NCI-H526 treated with DMSO at 0.1 percent for 48 hours (cell line): ENCODE measurements at places on chromosomes 13 and 19.

DNA sequence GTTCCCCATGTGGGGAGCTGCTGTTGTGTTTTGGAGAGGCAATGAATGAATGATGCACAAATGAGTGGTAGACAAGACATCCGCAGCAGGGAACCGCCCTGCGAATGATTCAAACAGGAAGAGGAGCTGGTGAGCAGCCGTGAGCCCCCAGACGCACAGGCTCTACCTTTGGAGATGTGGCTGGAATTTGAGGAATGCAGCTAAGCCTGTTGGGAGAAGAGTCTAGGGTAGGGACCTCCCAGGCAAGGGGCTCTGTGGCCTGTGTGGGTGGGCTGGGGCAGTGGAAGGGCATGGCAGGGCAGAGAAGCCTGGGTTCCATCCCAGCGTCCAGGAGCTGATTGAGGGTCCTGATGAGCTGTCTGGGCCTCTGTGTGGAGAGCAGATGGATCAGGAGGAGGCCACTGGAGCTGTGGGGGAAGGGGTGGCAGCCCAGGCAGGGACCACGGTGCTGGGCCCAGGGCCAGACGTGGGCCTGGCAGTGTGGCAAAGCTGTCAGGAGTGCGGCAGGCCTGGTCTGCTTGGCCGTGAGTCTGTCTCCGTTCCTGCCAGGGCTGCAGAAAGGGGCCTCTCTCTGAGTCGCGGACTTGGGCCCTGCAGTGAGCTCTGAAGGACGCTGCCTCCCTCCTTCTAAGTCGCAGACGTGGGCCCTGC lies 41.8 kb upstream of the DCUN1D2 start:
- DNase-seq = no peak

DNA sequence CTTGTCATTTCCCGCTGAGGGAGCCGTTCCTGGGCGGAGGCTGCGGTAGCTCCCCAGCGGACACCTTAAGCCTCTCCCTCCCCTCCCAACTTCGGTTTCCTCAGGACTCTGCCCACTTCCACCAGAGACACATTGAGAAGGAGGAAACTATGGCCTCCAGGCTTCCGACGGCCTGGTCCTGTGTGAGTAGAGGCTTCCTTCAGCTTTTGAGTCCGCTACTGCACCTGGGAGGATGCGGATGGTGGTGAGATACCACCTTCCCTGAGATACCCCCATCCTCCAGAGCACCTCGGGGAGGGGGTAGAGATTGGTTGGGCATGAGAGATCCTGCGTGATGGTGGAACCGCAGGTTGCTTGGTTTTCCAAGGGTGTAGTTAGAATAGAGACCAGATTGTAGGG lies 955 bp downstream of the ZNF274 start:
- DNase-seq = no peak

GRCh38 chr13:19713186-19713965 lies 69.4 kb downstream of the PSPC1 start:
- no peak for DNase-seq

- no peak for DNase-seq
These were observed 70.4 kb downstream of the SLITRK6 start for GRCh38 chr13:85728811-85729210.

- no peak for DNase-seq
These were observed 1.6 kb upstream of the KBTBD7 start for GRCh38 chr13:41196011-41196410.

GRCh38 chr13:44425041-44425814 lies 51.6 kb downstream of the SERP2 start:
- DNase-seq = peak; percentile 72

DNA sequence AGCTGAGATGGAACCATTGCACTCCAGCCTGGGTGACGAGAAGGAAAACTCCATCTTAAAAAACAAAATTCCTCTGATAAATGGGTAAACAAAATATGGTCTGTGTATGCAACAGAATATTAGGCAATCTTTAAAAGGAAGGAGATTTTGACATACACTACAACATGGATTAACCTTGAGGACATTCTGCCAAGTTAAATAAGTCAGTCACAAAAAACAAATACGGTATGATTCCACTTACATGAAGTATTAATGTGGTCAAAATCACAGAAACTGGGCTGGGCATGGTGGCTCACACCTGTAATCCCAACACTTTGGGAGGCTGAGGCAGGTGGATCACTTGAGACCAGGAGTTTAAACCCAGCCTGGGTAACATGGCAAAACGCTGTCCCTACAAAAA lies 3.0 kb upstream of the ZNF444 start:
- DNase-seq = no peak

- no peak for DNase-seq
These were observed 22.0 kb upstream of the FREM2 start for GRCh38 chr13:38664906-38665305.

DNA sequence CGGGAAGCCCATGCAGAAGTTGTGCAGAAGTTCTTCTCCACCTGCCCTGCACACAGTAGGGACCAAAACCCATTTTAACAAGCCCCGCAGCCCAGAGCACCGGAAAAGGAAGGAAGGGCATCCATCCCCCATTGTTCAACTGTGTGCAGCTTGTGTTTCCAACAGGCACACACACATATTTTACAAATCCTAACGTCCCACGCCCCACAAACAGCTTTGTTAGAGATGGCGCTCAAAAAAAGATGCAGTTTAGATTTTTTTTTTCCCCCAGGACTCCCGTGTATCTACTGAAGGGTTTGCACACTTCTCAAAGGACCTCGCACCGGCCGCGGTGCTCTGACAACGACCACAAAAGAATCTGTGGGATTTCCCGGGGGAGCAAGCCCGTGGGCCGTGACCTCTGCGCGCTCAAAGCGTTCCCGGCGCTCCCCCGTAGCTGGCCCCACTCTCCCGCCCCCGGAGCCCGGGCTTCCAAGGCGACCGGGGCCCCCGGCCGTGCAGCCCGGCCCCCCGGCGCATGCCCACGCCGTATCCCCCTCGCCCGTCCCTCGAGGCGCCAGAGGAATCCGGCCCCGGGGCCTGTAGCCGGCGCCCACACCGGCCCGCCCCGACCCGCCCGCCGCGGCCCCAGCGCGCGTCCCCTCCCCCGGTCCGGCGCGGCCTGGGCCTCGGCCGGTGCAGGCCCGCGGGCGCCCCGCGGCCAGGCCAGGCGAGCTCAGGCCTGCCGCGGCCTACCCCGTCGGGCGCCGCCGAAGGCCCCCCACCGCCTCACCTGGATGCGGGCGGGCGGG lies 523 bp downstream of the ELAVL1 start:
- DNase-seq = no peak

DNA sequence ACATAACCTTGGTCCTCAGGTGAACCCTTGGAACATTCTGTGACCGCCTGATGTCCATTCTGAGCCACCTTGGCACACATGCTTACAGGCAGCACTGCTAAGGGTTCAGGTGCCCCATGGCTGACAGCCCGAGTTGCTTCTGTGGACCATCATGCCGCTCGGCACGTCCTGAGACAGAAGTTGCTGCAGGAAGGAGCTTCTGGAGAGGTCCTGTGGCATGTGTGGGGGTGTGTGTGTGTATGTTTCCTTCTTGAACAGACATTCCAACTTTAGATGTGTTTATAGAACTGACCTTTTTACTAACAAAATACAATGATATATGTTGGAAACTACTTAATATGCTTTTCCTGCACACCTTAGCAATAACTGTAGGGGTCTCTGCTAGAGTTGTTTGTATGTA lies 4.8 kb upstream of the C1QTNF9 start:
- DNase-seq = no peak

DNA sequence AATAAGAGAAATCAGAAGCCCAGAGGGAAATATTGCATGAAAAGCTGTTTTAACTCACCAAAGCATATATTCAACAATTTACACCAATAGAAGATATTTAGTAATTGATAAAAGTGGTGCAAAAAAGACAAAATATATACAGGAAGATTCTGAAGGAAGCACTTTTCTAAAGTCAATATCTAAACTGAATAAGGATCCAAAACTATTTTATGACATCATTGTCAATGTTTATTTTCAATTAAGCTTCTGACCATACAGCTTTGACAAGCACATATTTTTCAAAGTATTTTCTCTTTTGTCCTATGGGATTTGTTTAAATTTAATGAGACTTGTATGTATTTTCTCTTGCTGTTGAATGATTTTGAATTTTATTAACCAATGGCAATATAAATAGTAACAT lies 1716.1 kb downstream of the OLFM4 start:
- DNase-seq = no peak

GRCh38 chr19:57010541-57010940 lies 109.2 kb upstream of the USP29 start:
- DNase-seq = no peak

- DNase-seq = no peak
These were observed 70.9 kb upstream of the ARHGEF7 start for GRCh38 chr13:111044087-111044830.

DNA sequence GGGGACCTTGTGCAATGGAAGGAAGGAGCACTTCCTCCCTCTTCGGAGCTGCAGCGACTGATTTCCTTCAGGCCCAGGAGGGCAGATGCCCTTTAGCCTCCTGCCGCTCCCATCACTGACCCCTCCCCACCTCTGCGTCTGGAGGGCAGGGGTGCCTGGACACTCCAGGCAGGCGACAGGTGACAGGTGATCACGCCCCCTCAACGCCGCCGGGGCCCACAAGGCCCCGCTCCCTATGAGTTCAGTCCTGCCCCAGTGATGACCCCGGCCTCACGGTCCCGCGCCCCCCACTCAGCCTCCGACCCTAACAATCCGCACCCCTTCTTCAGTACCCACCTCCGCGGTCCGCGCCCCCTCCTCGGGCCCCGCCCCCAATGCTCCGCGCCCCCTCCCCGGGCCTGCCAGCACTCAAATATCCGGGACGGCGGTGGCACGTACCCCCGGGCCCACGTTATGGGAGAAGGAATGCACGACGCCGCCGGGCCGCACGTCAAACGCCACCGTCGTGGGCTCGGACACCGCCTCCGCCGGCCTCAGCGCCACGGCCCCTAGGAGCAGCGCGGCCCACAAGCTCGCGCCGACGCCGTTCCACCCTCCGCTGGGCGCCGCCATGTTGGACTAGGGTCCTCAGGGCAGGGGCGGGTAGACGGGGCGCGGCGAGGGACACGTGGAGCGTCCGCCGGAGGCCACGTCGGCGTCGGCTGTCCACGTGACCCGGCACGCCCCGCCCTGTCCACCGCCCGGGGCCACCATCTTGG lies at the start of gene MYDGF:
MYDGF (minus strand) TSS at position 620 of the 758 bp plus-strand sequence; CDS start at position 612, 8 bp downstream.
- peak; percentile 6 for DNase-seq

- DNase-seq = no peak
These were observed 65.5 kb upstream of the CEACAM21 start for GRCh38 chr19:41510484-41510883.

- DNase-seq = no peak
These were observed 64.4 kb upstream of the NPAS1 start for GRCh38 chr19:46954993-46955812.

DNA sequence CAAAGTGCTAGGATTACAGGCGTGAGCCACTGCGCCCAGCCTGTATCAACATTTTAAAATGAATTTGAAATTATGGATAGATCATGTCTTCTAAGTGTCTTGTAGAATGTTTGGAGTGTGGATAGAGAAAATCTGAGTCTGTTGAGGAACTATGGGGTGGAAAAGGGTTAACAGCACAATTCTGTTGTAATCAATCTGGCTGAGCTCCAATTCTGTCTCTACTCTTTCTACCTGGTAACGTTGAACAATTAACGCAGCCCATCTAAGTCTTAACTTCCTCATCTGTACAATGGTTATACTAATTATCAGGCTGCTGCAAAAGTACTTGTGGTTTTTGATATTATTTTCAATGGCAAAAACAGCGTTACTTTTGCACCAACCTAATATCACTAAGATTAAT lies 4.1 kb downstream of the FPR2 start:
- DNase-seq = no peak

- DNase-seq = peak; percentile 46
These were observed 43.4 kb downstream of the C13orf42 start for GRCh38 chr13:51067706-51068105.

DNA sequence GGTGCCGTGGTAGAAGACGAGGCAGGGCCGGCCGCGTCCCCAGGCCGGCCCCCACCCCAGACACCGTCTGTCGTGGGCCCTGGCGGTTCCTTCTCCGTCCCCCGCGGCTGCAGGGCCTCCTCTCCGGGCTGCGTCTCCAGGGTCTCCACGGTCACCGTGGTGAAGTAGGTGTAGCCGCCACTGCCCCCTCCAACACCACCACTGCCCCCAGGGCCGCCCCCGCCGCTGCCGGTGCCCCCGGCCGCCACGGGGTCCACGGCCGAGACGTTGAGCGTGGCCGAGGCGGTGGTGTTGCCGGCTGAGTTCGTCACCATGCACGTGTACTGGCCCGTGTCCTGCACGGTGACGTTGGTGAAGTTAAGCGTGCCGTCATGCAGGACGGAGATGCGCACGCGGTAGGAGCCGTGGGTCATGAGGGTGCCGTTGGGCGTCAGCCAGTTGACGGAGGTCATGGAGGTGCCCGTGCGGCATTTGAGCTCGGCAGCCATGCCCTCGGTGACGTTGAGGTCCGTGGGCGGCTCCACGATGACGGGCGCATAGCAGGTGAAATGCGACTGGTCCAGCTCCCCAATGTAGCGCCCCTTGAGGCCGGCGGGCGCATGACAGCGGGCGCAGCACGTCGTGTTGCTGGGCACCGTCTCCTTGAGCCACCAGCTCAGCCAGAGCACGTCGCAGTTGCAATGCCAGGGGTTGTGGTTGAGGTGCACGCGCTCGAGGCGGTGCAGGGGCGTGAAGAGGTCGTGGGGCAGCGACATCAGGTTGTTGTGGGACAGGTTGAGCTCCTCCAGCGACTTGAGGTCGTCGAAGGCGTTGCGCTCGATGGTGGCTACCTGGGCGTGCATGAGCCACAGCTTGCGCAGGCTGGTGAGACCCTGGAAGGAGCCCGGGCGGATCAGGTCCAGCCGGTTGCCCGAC lies 4.6 kb upstream of the ASPDH start:
- no peak for DNase-seq
